Head of caudate nucleus (tissue), 42 donors: ENCODE measurements at places on chromosomes 12 and 14.

GRCh38 chr12:11753150-11753499 is 103.7 kb downstream of the ETV6 start:
- no peak for DNase-seq

DNA sequence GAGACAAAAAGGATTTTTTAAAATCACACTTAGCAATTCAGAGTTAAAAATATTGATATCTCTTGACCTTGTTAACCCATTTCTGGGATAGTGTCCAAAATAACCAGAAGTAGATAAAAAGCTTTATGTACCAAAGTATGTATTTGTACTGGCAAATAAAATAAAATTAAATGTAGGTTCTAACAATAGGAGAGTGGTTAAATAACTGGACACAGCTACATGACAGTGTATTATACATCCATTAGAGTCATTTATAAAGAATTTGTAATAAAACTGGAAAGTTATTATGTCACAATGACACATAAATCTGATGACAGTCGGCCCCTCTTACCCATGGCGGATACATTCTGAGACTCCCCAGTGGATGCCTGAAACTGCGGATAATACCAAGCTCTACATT is 34.0 kb downstream of the BMAL2 start:
- no peak for DNase-seq

DNA sequence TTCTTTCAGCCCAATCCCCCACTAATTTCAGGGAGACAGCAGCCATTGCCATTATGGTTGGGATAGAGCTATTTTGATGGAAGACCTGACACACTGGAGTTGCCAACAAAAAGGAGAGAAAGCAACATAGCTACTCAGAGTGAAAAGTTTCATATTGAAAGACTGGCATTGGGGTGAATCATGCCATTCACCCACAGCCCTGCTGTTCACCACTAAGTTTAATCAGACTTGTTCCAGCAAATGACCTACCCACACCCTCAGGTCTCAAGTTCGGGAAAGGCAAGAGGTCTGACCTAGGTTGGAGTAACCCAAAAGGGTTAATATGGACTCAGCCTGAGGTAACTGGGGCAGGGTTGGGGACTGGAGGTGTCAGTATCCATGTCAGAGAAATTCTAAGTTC is 169.2 kb downstream of the PAWR start:
- no peak for DNase-seq

GRCh38 chr12:94676031-94676641 is 25.8 kb upstream of the TMCC3 start:
- no peak for DNase-seq

DNA sequence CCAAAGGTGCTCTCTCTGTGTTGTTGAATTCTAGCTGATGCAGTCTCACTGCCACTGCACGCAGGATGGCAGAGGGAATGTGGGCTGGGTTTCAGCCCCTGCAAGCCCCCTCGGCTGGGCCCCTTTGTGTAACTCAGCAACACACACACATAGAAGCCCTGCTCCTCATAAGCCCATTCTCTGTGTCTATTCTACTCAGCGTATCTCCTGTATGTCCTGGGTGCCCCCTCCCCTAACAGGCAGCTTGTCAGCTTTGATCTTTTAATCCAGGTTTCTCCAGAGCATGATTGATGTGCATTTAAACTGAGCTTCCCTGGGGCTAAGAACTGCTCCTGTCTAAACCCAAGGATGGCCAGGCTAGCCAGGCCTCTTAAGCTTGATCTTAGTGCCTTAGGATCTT is 43.0 kb downstream of the SRRM4 start:
- DNase-seq: no peak

DNA sequence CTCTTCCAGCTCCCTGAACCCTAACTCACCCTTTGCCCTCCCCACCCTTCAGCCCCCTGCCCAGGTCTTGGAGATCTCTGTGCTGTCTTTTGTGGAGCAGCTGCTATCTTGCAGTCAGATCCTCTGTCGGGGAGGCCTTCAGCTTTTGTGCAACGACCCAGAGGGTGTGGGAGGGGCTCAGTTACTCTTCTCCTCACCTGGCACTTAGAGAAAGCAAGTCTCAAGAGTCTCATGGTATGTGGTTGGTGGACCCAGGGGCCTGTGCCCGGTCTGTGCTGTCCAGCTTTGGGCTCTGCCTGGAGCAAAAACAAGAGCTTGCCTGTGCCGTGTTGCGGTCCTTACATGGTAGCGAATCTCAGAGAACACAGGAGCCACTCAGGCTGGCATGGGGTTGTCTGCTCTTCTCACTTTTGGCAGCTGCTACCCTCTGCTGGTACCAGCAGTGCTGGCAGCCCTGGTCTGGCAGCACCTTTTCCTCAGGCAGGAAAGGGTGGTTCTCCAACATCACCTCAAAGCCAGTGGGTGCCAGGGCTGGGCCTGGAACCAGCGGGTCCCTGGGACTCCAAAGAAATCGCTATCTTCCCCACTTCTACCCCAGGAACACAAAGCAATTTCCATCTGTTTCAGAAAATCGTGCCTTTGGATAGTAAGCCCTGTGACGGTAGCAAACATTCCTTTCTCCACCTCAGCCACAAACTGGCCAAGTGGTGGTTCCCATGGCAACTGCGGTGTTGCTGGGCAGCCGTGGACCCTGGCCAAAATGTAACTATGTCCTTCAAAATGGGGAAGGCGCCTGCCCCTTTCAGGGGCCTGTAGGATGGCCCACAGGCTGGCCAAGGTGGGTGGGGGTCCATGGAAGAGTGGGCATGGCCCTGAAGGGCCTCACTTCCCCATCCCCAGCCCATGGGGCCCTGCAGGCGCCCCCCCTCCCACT is 90.0 kb downstream of the RIN3 start:
- DNase-seq: peak; percentile 61

DNA sequence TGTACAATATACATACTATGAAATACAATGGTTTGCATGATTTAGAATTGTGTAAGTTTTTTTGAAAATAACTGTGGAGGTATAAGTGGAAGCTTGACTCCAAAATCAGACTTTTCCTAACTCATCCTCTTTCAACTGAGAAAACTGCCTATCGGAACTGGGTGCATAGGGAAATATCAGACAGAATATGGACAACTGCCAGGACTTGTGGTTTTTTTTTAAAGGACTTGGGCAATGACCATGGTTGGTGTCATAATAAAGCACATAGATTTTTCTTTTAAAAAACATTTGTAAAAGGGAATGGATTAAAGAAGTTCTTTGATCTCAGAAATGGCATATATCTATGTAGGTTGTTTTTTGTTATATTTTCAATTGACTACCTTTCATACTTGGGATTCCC is 53.3 kb upstream of the LRRK2 start:
- no peak for DNase-seq

DNA sequence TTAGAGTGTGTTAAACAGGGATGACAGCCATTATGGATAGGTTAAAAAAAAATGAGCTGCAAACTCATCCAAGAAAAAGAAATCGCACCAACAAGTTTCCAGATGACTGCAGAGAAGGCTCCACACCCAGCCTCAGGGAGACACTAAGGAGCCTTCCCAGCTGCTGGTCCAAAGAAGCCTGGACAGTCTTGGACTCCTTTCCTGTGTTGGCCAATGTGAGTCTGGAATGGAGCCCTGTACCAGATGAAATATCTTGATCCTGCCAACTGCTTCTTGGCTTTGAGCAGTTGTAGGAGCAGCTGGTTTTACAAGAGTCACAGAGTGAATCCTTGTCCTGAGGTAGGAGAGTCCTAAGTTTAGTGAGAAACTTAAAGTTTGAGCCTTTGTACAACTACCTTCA is 44.5 kb downstream of the SLC38A1 start:
- no peak for DNase-seq

- no peak for DNase-seq
Observed at GRCh38 chr12:52704464-52704863, 1.1 kb upstream of the KRT77 start.

GRCh38 chr12:88746386-88746785 is 166.1 kb upstream of the KITLG start:
- DNase-seq: no peak

DNA sequence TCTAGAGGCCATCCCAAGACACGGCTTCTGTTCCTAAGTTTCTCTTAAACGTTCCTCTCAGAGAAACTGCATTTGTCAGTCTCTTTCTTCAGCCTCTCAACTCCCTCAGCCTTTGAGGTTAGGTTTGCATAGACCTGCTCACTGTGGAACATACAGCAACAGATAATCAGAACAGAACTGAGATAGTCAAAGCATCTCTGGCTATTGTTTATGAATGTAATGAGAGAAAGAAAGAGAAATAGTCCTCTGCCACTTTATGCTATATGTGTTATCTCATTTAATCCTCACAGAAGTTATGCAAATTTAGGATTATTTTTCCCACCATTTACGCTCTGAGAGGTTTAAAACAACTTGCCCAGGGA is 190.6 kb downstream of the PHLDA1 start:
- DNase-seq: no peak

DNA sequence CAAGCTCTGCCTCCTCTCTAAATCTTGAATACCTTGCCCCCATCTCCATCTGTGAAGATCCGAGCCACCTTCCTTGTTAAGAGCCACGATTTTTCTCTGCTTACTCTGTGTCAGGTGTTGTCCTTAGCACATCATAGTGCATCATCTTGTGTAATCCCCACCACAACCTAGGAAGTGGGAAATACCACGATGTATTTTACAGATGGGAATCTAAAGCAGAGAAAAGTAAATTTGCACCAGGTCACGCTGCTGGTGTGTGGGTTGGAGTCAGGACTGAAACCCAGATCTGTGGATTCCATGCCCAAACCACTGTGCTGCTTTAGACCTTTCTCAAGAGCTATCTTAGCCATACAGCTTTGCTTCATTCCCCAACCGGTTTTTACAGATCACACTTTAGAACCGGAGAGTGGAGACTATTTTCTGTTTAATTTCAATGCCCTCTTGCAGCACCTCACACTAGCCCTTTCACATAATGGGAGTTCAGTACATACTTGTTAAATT is 94.6 kb downstream of the PPM1A start:
- DNase-seq: no peak

- DNase-seq: no peak
Observed at GRCh38 chr12:112617153-112617505, 174.4 kb upstream of the RPH3A start.

DNA sequence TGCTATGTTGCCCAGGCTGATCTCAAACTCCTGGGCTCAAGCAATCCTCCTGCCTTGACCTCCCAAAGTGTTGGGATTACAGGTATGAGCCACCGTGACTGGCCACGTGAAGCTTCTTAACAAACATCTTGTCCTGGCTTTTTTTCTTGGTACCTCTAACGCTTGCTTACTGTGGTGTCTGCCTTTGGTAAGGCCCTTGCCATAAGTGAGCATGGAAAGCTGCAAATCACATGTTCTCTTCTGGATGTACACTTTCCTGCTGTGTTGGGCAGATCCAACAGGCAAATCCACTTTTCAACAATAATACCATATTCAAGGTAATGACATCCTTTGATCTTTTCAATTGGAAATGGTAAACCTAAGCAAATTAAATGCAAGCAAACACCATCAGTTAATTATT is 54.6 kb downstream of the ARF6 start:
- DNase-seq: no peak

DNA sequence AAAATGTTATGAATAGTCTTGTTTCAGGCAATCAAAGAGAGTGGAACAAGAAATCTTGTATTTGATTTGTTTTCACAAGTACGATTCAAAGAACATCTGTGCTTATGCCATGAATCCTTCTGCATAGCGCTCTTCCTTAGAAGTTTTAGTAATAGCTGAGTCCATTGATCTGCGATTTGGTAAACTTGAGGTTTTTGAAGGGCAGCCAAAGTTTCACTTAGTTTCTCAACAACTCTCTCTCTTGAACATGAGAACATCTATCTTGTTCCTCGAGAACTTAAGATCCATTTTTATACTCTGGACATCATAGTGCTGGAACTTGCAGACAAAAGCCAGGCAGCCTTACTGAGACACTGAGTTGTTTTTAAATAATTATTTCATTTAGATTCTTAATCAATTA is 96.2 kb upstream of the USP15 start:
- DNase-seq: no peak

DNA sequence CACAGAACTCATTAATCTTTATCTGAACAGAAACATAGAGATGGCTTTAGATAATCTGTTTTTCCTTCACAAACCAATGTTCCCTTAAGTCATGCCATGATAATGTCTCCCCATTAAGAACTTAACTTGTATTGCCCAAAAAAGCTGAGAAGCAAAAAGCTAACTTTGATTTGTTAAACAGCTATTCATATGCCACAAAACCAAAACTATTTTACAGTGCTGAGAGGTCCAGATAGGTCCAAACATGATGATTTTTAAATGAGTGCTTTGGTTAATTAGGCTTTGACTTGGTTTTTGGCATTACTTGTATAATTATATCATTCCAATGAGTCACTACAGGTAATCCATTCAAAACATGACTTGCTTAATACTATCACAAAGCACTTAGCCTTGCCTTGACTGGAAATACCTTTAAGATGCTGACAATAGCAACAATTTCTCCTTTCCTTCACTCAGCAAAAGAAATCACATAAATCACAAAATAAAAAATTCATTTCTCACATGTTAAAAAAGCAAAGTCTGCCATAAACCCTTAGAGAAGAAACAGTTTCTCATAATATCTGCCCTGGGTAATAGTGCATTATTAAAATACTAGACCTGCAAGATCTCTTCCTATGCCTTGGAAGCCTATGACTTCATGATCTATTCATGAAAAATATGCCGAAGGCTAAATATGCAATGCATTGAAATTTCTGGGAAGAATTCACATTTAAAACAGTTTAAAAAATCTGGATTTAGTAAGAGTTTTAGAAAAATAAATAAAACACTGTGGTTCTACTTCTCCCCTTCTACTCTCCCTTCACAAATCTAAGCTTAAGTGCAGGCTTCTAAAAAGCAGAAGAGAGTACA is 52.0 kb upstream of the SAV1 start:
- no peak for DNase-seq

- DNase-seq: peak; percentile 45
Observed at GRCh38 chr14:68977718-68978171, 1.4 kb downstream of the ACTN1 start.

DNA sequence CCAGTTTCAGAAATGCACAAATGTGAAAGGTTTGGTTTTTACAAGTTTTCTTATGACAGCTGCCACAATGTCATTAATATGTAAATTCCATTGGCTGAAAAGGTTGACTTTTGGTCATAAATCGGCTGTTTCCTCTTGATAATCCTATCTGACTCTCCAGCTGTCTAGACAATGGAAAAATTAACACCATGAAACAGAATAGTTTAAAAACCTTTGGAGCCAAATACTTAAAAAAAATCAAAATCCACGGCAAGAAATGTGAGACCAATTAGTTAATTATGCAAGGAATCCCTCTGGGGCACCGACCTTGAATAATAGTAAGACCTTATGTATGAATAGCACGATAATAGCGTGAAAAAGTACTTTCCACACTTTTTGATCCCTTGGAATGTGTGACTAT is 138.0 kb downstream of the ZNF664 start:
- DNase-seq: no peak

- DNase-seq: peak; percentile 45
Observed at GRCh38 chr12:11648514-11649412, 711 bp upstream of the ETV6 start.

- no peak for DNase-seq
Observed at GRCh38 chr12:29242921-29243431, 93.9 kb downstream of the FAR2 start.
